ENCODE measurements at places on chromosomes 2 and 18. TPM values are rescaled to one million over a fixed set of nuclear protein-coding genes. Genes with fewer than 3 reads are reported as not detected.

GALNT1 gene
- polyA plus RNA-seq, result 109 TPM

CCDC74B gene
- polyA plus RNA-seq, result 3.0 TPM

CASP10 gene
- polyA plus RNA-seq, result 16.0 TPM

PER2 gene
- 10.1 TPM for polyA plus RNA-seq

FARSB gene
- 25.2 TPM for polyA plus RNA-seq

GRCh38 chr18:6484659-6485058, 69.9 kb upstream of the L3MBTL4 start:
- no peak for DNase-seq

GRCh38 chr2:1990724-1991123, 246.4 kb upstream of the PXDN start:
- DNase-seq, result no peak

DNA sequence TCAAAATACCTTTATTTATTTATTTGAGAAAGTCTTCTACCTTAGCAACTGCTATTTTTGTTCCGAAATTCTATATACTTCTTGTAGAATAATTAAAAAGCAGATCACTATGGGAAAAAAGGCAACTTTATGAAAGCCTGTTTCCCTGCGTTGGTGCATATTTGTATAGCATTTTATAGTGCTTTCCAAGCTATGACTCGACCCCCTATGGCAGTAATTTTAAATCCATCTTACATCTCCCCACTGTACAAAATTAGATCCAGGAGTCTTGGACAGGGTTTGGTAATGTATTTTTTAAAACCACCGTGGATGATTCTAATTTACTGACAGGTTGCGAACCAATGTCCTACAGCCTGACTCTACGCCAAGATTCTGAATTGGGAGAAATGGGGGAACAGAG, 10.1 kb downstream of the TANK start:
- no peak for DNase-seq

GRCh38 chr2:179037807-179038206, 12.1 kb downstream of the CCDC141 start:
- DNase-seq, result no peak

DNA sequence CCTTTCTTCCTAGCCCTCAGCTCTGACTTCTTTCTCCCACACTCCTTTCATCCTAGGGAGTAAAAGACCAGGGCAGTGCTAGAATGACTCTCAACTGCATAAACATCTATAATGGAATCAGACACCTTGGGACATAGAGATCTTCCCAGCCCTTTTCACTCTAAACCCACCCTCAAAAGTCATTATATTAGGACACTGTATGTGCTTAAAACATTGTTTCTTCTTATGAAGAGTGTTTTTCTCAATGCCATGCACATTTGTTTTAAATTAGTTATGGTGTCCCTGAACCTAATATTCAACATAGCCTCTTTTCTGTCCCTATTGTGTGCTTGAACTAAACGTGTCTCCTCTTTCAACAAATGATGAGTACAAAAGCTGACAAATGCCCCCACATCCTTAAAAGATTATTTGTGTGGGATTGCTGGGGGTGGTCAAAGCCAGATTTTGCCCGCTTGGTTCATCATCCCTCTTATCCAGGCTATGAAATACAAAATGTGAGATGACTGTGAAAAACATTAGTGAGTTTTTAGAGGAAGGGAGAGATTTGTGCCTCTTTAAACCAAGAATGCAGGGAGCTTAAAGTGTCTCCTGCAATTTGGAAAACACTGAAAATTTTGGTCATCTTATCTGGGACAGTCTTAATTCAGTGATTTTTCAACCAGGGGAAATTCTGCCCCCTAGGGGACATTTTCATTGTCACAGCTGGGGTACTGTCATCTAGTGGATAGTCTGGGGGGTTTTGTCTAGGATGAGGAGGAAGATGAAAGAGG, 29.0 kb downstream of the SERPINB5 start:
- DNase-seq, result no peak
